ENCODE measurements at places on chromosomes 3 and 15. TPM values are rescaled to one million over a fixed set of nuclear protein-coding genes. Genes with fewer than 3 reads are reported as not detected.

DNA sequence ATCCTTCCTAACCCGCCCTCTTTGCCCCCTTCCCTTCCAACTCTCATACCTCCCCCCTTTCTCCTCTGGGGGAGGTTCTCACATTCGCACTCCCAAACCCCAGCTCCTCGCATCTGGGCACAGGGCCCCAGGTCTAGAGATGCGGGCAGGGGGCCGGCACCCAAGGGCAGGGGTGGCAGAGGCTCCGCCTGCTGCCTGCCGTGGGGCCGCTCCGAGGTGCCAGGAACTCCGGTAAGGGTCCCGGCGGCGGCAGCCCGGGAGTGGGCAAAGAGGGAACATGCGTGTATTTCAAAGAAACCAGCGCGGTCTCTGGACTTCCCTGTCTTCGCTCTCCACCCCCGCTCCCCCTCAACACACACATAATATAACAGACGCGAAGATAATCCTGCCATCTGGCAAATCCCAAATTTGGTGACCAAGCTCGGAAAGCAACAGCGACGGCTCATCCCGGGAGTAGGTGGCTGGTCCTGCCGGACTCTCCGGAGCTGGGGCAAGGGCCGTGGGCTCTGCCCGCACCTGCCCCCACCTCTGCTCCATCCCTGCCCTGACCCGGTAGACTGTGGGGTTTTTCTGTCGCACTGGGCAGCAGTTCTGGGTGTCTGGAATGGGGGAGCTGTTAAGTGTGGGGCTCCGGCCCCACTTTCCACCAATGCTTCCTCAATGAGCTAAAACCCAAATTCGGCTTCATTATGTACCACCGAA lies 31.0 kb downstream of the NR2F2 start:
- no peak for DNase-seq

DNA sequence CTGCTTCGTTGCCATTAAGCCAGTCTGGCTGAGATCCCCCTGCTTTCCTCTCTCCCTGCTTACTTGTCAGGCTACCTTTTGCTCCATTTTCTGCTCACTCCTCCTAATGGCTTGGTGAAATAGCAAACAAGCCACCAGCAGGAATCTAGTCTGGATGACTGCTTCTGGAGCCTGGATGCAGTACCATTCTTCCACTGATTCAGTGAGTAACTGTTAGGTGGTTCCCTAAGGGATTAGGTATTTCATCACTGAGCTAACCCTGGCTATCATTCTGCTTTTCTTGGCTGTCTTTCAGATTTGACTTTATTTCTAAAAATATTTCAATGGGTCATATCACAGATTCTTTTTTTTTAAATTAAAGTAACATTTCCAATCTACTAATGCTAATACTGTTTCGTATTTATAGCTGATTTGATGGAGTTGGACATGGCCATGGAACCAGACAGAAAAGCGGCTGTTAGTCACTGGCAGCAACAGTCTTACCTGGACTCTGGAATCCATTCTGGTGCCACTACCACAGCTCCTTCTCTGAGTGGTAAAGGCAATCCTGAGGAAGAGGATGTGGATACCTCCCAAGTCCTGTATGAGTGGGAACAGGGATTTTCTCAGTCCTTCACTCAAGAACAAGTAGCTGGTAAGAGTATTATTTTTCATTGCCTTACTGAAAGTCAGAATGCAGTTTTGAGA lies 25.0 kb downstream of the CTNNB1 start:
- peak; percentile 78 for DNase-seq

DNA sequence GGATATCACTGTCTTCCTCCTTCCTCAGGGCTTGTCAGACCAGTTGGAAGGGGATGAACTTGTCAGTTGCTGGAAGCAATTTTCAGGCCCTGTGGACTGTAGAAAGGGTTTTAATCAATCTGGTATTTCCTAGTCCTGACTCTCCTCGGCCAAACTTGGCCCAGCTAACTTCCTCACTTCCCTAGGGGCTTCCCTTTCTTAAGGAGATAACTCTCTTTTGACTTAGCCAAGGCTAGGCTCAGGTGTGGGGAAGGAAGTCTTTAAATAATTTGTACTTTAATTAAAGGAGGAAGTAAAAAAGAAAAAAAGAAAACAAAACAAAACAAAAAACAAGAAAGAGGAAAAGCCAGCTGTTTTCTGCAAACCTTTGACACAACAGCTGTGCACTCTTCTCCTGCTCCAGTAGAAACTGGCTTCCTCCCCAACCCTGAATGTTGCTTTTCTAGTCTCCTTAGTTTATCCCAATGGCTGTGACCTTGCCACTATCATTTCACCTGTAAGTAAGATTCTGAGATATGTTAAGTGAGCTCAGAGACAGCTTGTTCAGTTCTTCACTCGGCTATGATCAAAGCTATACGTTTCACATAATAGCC lies 53.0 kb upstream of the ST3GAL6 start:
- no peak for DNase-seq

- DNase-seq, result no peak
These were observed 94.0 kb upstream of the LRRN1 start for GRCh38 chr3:3705090-3705775.

GRCh38 chr15:33226559-33227181 lies 32.2 kb upstream of the FMN1 start:
- DNase-seq, result peak; percentile 54

DNA sequence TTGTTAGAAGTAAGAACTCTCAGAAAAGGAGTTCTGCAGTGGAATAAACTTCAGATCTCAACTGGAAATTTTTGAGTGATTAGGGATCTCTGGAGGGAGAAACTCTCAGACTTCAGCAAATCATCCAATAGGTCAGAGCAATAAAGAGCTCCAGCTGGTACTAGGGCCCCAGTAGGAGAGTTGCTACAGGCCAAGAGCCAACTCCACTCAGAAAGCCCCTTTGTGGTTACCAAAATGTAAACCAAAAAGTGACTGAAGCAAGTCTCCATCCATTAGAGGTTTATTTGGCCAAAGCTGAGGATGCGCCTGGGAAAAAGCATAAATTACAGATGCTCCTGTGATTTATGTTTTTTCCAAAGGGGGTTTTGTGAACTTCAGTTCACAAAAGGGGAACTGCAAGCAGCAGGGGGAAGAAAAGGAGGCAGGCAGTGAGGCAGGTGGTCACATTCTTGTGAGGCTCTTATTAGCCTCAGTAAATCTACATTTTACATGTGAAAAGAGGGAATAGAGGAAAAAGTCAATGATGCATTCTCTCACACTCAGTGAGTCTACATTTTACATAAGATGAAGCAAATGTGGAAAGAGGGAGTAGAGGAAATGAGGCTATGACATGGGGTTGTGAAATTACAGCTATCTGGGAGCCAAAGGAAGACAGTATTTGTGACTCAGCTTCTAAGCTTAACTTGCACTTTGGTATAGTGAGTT lies 92.4 kb upstream of the DAZL start:
- no peak for DNase-seq

DNA sequence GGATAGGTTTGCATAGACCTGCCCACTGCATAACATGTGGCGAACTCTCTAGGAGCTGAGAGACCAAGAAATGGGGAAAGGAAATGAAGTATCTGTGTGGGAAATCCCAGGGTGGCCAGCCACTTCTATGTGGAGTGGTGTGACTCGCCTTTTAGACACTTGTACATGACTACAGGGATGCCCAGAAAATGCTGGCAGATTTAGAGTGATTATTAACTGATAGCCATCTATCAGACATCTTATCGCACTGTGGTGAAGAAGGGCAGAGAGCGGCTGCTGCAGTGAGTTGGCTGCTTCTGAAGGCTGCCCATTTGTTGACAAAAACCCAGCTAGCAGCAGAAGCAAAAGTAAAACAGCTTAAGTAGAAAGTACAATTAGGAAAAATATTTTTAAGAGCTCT lies 18.1 kb upstream of the STAC start:
- peak; percentile 56 for DNase-seq

GRCh38 chr15:101609742-101610610 lies 42.2 kb downstream of the TM2D3 start:
- no peak for DNase-seq

- DNase-seq, result no peak
These were observed 32.5 kb downstream of the NAALADL2 start for GRCh38 chr3:174891524-174892203.

DNA sequence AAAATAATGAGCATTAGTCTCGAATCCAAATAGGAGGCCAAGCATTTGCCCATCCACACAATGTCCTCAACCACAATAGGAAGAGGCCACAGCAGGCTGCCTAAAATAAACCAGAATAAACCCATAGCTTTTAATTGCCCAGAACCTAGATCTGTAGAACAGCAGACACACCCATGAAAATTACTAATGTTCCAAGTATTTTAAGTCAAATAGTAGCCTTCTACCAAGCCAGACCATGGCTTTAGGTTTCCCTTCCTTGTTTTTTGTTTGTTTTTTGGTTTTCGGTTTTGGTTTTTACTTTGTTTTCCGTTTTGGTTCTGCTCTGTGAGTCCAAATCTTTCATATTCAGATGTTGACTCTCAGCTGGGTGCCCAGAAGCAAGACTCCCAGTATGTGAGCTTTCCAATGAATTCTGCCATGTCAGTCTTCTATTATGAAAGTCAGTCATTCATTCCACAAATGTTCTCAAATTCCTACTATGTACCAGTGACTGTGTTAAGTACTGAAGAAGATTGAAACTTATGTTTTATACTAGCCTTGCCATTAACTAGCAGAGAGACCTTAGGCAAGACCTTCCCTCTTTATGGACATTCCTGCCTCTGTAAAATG lies 57.8 kb upstream of the BOC start:
- no peak for DNase-seq

GRCh38 chr15:40928821-40929659 lies at the start of gene DLL4:
Gene DLL4, plus strand, starts transcription at chr15:40929340. Its CDS starts 329 bp downstream, at chr15:40929669.
- DNase-seq, result peak; percentile 62

DNA sequence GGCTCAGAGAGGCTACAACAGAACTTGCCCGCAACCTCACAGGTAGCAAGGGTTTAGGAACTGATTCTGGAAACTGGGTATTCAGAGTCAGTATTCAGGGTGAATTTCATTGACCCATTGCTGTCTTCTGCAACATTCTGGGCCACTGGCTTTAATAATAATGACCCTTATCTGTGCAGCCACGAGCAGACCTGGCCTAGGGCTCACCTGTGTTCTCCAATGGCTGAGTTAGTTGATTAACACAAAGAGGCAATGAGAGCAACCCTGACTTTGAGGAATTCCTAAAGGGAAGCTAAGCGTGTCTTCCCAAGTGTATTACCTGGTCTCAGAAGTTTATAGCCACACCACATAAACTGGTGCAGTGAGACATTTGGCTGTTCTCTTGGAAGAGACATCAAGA lies 289.9 kb downstream of the EPHB1 start:
- DNase-seq, result no peak

GRCh38 chr15:67197364-67197695 lies 57.1 kb downstream of the AAGAB start:
- DNase-seq, result no peak

- DNase-seq, result no peak
These were observed 17.8 kb downstream of the PLXNA1 start for GRCh38 chr3:127000761-127001160.

GRCh38 chr3:111989061-111989678 lies 9.6 kb upstream of the TAGLN3 start:
- peak; percentile 55 for DNase-seq

- peak; percentile 40 for DNase-seq
These were observed 55.3 kb downstream of the SLC28A2 start for GRCh38 chr15:45307230-45307924.

GRCh38 chr3:188647237-188647636 lies 493.3 kb downstream of the LPP start:
- no peak for DNase-seq

DNA sequence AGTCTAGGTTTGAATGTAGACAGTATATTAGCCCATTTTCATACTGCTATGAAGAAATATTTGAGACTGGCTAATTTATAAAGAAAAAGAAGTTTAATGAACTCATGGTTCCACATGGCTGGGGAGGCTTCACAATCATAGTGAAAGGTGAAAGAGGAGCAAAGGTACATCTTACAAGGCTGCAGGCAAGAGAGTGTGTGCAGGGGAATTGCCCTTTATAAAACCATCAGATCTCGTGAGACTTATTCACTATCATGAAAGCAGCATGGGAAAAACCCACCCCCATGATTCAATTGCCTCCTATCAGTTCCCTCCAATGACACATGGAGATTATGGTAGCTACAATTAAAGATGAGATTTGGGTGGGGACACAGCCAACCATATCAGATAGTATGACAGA lies 440.1 kb upstream of the ARHGEF26 start:
- no peak for DNase-seq

DNA sequence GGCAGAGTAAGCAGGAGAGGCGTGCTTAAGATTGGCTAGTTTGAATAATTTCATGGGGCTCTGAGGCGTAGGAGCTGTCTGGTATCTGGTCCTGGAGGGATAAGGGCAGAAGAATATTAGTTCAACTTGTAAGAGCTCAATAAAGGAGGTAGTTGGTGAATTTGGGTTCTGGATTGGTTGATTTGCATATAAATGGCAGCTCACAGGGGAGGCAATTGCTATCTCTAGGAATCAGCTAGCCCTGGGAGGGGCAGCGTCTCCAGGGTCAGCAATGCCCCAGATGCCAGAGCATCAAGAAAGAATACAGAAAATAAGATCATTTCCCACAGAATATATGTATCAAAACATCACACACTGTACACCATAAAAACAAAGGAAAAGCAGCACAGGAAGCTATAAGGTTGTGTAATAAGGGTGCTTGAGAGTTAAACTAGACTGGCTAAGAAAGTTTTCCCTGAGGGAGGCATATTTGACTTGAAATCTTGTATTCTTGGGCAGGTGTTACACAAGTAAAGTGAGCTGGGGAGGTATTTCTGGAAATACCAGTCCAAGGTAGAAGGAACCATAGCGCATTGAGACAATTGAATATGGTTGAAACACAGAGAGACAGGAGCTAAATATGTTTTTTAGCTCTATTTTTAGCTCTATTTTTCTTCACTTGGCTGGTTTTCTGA lies 6.1 kb downstream of the MOBP start:
- no peak for DNase-seq

- no peak for DNase-seq
These were observed 193.4 kb downstream of the SUCLG2 start for GRCh38 chr3:67460841-67461510.

GRCh38 chr3:156211583-156211982 lies 91.2 kb downstream of the KCNAB1 start:
- peak; percentile 89 for DNase-seq

Gene GPR160
- 0.33 TPM for polyA plus RNA-seq

Gene CNTN3
- 11.9 TPM for polyA plus RNA-seq

Gene RAB11A
- polyA plus RNA-seq, result 498 TPM

Gene CLRN1
- polyA plus RNA-seq, result not detected

Gene GNAT1
- 0.05 TPM for polyA plus RNA-seq

Gene PPARG
- 0.45 TPM for polyA plus RNA-seq

Gene ATP13A5
- polyA plus RNA-seq, result not detected

Gene KNL1
- polyA plus RNA-seq, result 7.6 TPM
